ENCODE measurements at places on chromosomes 11 and 22. TPM values are rescaled to one million over a fixed set of nuclear protein-coding genes. Genes with fewer than 3 reads are reported as not detected.
A peak's percentile ranks its signal among the peaks of the same experiment; 100 is the strongest.

GPR83 gene
- not detected for total RNA-seq

OR52E8 gene
- total RNA-seq: not detected

DNA sequence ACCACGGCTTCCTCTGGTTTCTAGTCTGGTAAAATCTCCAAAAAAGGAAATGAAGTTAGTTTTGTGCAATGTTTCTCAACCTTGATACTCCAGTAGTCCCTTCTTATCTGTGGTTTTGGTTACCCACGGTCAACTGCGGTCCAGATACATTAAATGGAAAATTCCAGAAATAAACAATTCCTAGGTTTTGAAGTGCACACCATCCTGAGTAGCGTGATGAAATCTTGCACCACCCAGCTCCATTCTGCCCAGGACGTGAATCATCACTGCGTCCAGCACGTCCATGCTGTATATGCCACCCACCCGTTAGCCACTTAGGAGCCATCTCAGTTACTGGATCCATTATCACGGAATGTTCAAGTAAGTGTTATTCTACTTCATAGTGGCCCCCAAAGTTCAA is 117.0 kb downstream of the FBXO7 start:
- no peak for DNase-seq

DCHS1 gene
- total RNA-seq: 46.2 TPM

GRCh38 chr11:113549611-113550578 is 74.7 kb upstream of the DRD2 start:
- no peak for DNase-seq

DNA sequence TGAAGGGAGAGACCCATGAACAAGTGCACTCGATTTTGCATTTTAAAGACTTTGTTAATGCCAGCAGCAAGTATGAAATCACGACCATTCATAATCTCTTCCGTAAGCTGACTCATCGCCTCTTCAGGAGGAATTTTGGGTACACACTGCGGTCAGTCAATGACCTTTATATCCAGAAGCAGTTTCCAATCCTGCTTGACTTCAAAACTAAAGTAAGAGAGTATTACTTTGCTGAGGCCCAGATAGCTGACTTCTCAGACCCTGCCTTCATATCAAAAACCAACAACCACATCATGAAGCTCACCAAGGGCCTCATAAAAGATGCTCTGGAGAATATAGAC is 5.9 kb downstream of the SERPIND1 start:
- DNase-seq: peak; percentile 83

KRTAP5-2 gene
- total RNA-seq: not detected

DNA sequence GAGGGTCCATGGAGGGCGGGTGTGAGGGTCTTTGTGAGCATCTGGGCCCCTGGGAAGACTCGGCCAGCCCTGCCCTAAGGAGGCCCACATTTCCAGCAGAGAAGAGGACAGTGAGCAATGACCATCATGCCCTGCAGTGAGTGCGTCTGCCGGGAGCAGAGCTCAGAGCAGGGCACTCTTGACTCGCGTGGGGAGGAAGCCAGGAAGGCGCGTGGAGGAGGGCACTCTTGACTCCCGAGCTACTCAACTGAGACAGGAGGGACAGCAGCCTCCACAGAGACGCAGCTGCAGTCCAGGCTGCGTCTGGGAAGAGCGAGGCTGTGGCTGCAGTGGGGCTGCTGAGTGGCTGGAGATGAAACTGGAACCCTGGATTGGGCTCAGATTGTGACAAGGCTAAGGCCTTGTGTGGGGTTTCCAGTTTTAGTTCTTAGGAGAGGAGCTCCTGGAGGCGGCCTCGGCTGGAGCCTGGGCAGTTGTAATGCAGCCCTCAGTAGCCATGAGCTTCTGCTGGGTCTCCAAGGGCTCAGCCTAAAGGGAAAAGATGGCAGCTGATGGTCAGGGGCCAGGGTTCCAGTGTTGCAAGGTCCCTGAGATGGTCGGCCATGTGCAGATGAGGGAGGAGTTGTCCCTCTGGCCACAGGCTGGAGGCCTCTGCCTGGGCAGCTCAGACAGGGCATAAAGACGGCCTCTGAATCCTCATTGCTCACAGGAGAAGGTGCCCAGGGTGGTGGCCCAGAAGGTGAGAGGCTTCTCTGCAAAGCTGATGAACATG is 264.7 kb upstream of the B3GAT1 start:
- no peak for DNase-seq

- no peak for DNase-seq
Measured at GRCh38 chr11:128527046-128527445, 60.3 kb downstream of the ETS1 start.

All from lung microvascular endothelial cell (primary cell).